ENCODE measurements at places on chromosomes 3 and 15. TPM values are rescaled to one million over a fixed set of nuclear protein-coding genes. Genes with fewer than 3 reads are reported as not detected.

Gene FHIT
- total RNA-seq = not detected

GRCh38 chr3:16448639-16449070 lies 64.8 kb downstream of the RFTN1 start:
- peak; percentile 98 for DNase-seq

Gene ENTPD3
- total RNA-seq = not detected

GRCh38 chr3:196193133-196193735 lies 18.0 kb downstream of the ZDHHC19 start:
- no peak for DNase-seq

DNA sequence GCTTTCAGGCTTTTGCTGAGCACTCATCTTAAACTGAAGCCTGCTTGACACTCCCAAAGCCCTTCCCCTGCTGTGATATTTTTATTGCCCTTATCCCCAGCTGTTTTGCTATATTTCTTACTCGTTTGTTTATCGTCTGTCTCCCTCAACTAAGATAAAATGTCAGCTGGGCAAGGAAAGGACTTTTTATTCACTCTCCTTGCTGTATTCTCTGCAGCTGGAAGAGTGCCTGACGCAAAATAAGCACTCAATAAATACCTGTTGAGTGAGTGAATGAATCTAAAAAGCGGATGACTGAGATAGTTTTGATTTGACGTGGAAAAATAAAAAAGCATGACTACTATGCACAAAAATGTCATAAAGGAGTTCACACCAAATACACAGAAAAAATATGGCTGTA lies 84.8 kb upstream of the POMGNT2 start:
- peak; percentile 91 for DNase-seq

- peak; percentile 15 for DNase-seq
These were observed 12.7 kb upstream of the TSPAN3 start for GRCh38 chr15:77083381-77084160.

Gene ADAMTS9
- total RNA-seq = 1.1 TPM

GRCh38 chr3:112503304-112503972 lies 4.2 kb upstream of the BTLA start:
- no peak for DNase-seq

DNA sequence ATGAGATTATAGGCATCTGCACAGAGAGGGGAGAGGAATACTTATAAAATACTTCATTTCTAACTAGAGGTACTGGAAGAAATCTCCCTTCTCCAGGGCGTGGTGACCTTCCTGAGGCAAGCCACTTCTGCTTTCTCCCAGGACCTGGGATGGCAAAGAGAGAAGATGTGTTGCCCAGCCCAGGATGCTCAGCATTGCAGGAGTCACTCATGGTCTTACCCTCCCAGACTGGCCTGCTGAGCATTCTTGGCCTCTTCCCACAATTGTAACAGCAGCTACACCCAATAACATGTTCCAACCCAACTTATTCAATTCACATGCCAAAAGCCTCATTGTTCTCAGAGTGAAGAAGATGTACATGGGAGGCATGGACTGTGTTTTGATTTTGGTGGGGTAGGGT lies 37.9 kb downstream of the IL20RB start:
- DNase-seq = no peak

GRCh38 chr3:157452097-157452496 lies 15.4 kb downstream of the PTX3 start:
- no peak for DNase-seq

DNA sequence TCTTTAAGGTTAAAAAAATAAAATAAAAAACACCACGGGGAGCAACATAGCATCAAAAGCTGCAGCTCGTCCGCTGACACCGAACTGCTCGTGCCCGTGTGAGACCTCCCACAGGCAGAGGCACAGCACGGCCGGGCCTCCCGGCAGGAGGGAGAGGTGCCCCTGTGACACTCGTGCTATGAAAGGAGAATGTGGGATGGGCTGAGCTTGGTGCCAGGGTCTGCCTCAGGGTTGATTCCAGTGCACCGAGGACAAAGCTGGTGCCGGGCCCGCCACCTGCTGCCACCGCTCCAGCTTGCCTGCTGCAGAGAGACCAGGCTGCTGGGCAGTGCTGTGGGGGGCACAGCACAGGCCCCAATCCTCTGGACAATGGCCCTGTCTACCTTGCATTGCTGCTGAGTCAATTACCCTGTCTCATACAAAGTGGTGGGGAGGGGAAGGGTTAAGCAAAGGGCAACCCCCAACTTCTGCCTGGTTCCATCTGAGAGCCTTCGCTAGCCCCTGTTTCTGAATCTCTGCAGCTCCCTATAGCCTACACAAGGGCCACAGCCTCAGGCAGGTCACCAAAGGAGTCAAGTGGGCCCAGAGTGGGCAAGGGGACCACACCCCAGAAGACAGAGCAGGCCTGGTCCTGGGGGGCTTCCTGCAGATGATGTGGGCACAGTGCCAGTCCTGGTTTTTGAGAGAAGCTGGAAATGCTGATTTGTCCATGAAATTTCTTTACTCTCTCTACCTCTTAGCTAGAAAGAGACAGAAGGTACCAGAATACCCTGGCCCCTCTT lies 74.0 kb upstream of the SNRPA1 start:
- DNase-seq = no peak

DNA sequence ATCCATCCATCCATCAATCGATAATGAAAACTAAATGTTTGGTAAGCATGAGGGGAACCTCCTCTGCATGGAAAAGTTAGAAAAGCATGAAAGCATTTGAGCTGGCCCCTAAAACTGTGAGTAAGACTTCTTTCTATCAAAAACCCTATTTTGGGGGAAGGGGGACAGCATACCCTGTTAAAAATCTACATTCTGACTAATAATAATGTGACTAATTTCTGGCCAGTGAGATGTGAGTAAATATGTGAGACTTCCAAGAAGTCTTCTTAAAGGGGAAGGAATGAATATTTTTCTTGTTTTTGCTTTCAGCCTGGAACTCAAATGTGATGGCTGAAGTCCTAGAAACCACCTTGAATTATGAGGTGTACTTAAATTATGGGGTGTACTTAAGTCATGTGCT lies 54.9 kb downstream of the C3orf85 start:
- no peak for DNase-seq

GRCh38 chr3:197495499-197495898 lies 60.3 kb downstream of the BDH1 start:
- no peak for DNase-seq
